Mammary epithelial cell (primary cell): ENCODE measurements at places on chromosomes 6 and 20.

DNA sequence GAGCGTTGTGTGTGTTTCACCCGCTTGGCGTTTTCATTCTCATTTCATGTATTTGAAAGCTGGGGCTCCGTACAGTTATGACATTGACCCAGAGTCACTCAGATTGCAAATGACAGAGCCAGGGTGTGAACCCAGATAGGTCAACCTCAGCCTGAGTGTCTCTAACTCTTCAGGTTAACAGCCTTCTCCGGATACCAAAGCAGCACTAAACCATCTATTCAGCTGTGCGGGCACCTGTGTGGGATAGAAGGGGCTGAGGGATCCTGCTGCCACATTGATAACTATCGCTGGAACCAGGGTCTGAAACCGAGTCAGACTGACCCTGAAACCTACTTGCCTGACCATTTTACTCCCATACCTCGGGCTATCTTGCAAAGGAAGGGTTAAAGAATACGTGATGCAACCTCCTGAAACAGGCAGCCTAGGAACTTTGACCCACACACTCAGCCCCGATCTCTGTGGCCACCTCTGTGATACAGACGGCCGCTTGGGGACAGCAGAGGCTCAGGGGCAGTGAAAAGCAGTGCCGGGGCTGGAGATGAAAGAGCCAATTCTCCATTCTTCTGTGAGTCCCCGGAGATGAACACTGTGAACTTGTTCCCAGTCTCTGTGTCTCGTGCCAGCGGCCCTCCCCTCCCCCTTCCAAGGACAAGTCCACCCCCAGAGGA lies 233.5 kb upstream of the QKI start:
- DNase-seq: peak; percentile 2

GRCh38 chr20:63708301-63709148 lies 686 bp downstream of the ZGPAT start:
- peak; percentile 37 for DNase-seq

DNA sequence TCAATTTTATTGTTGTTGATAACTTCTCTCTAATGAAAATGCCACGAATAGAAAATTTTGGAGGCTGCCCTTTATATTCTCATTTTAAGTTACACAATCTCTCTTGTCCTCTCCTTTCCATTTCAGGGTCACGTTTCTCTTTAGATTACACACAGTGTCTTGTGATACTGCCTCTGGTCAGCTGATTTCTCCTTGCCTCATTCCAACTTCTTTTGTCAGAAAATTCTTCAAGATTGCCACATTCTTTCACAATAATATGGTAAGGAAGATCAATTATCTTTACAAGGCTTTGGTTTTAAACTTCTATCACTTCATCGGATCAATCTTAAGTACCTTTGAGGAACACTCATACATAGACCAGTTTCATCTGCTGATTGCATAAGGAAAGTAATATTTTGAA lies 370.3 kb downstream of the RFPL4B start:
- DNase-seq: no peak

DNA sequence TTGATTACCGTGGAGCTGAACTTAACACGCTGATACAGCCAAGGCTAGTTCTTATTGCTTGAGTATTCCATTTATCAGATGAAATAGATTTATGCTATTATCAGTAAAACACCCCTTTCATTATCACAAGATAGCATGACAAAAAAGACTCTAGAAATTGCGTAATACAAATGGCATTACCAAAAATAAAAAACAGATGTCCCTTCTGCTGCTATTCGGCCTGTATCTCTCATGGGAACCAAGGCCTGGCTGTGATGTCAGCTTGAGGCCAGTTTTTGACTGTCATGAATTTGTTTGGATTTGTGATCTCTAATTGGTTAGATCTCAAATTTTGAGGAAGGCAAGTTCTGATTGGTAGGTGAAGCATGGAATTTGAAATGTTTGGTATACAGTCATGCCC lies 25.2 kb downstream of the MEI4 start:
- no peak for DNase-seq

DNA sequence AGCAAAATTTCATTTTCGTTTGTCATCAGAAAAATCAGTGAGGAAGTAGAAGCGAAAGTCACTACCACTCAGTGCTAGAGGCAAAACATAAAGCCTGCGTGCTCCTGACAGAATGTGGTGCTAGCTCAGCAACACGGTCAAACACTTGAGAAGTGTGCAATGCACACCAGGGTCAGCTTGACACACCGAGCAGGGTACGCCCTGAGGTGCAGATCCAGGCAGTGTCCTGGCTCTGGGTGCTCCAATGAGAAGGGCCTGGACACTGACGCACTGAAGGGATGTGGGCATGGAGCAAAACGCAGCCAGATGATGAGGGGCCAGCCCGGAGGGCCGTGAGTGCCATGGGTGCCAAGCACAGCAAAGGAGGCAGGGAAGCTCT lies 5.9 kb downstream of the RNASET2 start:
- DNase-seq: no peak

DNA sequence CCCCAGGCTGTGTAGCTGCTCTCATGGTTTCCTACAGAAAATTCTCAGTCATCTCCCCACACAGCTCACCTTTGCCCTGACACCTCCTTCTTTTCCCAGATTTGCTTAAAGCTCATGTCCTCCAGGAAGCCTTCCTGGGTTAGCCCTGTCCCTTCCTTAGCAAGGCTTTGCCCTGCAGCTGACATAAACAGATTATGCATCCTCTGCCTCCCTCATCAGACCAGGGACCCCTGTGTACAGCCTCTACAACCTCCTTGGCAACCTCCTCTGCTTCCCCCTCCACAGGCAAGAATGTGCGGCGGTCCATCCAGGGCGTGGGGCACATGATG lies 39.8 kb downstream of the UQCC2 start:
- no peak for DNase-seq

- peak; percentile 83 for DNase-seq
Measured at GRCh38 chr20:53940907-53941545, 129.4 kb downstream of the BCAS1 start.

DNA sequence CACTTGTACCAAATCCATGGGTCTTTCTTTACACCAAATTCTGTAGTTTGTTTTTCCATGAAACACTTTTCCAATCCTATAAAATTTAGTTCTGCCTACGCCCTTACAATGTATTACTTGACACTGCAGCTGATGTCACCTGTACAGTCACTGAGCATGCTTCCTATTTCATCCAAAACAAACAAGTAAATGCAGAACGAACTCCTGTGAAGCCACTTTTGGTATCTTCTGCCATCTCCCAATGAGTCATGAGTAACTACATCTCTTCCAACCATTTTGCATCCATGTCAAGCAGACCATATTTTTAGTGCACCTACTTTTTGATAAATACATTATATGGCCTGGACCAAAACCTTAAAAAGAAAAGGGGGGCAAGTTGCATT lies 42.4 kb downstream of the HDDC2 start:
- DNase-seq: no peak

- no peak for DNase-seq
Measured at GRCh38 chr6:24848461-24848860, 49.7 kb upstream of the ARMH2 start.

GRCh38 chr20:33488201-33488600 lies 1.7 kb upstream of the CBFA2T2 start:
- no peak for DNase-seq

GRCh38 chr20:32028647-32029372 lies 18.6 kb downstream of the CCM2L start:
- DNase-seq: no peak

GRCh38 chr6:99605074-99605734 lies 1.4 kb upstream of the PRDM13 start:
- DNase-seq: no peak

DNA sequence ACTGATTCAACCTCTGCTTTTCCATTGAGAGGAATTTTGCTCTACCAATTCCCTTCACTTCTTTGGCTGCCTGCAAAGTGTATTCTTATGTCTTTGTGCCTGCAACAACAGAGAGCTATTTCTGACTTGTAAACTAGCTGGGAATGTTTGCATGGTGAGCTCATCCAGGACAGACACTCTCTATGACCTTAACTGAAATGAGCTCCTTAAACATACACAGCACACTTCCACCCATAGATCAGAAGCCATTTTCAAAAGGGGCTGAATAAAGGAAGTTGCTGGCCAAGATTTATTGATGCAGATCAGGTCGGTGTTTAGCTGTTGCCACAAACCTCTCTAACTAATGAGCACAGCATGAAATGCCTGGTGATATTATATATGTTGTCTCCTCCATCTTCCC lies 377.7 kb downstream of the BTBD9 start:
- DNase-seq: peak; percentile 67

- DNase-seq: no peak
Measured at GRCh38 chr6:20479060-20479459, 55.2 kb upstream of the CDKAL1 start.

- no peak for DNase-seq
Measured at GRCh38 chr20:50014570-50015562, 32.1 kb downstream of the SNAI1 start.

DNA sequence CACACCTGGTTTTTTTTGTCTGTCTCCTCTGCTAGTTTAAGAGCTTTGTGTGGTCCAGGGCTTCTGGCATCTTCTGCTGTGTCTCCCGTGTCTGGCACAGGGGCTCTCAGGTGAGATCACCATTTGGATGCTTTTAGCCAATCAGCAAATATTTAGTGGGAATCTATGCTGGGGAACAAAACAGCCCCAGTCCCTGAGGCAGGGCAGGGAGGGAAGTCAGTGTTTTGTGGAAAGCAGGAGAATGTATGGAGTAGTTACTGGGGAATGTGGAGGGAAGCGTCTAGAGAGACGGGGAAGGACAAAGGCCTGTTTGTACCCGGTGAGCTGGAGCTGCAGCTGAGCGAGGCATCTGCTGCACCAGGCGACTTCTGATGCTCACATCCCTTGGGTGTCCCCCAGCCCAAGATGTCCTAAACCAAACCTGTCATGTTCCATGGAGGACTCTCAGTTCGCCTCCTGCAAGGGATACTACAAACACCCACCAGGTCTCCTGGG lies 49.3 kb upstream of the NNAT start:
- no peak for DNase-seq

DNA sequence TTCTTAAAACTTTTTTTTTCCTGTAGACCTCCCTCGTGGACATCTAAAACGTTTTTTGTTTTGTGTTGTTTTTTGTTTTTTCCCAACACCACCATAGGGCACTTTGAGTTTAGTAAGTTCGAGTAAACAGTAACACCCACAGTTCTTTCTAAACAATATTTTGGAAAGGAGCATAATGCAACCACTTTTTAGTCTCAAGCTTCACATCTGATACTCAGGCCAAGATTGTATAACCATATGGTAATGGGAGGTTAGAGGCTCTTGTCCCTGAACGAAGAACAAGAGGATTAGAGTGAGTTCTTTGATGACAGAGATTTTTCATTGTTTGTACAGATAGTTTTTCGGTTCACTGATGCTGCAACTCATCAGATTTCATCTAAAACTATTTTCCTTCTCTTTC lies 144.6 kb downstream of the MTHFD1L start:
- DNase-seq: no peak

DNA sequence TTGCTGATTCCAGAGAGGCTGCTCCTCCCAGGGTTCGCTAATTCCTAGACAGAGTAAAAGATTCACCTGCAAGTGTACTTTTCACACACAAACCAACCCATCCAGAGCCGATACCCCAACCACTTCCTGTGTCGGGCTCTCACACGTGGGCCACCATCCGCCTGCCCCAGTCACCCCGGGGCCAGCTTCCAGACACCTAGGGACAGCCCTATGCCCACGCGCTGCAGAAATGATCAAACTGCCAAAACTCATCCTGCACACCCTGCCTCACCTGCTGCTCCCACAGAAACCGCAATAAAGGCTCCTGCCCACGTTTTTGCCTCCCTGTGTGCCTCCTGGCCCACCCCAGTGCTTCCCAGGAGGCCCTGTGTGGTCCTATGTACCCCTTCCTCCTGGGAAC lies 59.5 kb downstream of the PSMG4 start:
- no peak for DNase-seq

- DNase-seq: no peak
Measured at GRCh38 chr6:78390066-78390465, 477.3 kb upstream of the IRAK1BP1 start.

- DNase-seq: no peak
Measured at GRCh38 chr6:5468586-5468985, 207.3 kb downstream of the FARS2 start.

GRCh38 chr6:110284855-110285254 lies 73.3 kb downstream of the METTL24 start:
- DNase-seq: no peak

GRCh38 chr6:139500977-139501376 lies 126.5 kb upstream of the CITED2 start:
- peak; percentile 16 for DNase-seq

GRCh38 chr6:15443119-15443830 lies 197.4 kb downstream of the JARID2 start:
- DNase-seq: peak; percentile 70

GRCh38 chr20:24768713-24769601 lies 180.1 kb upstream of the CST7 start:
- DNase-seq: no peak

GRCh38 chr6:7229376-7230326 lies 83.3 kb downstream of the SSR1 start:
- DNase-seq: no peak

DNA sequence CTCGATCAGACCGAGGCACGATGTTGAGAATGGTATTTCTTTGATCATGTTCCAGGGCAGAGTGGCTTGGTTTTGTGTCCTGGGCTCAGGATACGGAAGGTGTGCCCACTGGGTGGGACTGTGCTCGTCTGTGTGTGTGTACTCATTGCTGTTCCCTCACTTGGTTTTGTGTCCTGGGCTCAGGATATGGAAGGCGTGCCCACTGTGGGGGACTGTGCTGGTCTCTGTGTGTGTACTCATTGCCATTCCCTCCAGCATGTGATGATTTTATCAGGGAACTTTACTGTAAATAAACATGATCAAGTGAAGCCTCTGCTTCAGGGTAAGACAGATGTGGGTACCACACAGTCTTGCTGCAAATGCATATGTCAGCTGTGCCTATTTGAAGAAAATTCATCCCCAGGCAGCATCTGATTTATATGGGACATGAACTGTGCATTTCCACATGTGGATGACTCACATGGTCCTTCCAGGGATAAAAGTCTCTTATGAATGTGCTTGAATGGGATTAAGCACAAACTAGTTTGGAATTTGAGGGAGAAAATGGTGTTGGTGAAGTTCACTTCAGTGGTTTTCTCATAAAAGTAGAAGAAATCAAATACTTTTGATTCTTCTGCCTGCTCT lies 274.3 kb downstream of the QKI start:
- no peak for DNase-seq

DNA sequence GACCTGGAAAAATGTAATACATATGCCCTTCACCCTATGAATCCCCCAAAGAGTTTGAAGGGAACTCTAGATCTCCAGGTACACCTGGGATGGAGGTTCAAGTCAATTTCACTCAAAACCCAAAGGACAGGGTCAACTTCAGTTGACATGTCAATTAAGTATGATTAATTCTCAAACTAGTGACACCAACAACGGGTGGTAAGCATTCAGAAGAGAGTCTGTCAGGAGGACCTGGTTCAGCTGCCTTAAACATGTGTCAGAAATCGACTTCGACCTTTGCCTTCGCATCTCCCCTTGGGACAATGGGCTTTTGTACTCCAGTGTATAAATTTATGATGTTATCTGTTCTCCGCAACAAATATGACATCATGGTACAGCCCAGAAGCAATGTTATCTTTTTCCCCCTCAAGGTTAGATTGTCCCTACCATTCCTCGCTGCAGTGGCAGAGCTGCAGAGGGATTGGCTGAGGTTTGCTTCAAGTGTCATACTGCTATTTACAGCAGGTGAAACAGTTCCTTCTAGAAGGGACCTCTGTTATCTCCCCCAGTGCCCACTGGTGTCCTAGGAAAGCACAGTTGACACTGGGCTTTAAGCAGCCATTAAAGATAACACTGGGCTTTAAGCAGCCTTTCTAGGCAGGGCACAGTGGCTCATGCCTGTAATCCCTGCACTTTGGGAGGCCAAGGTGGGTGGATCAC lies 94.7 kb upstream of the SNX9 start:
- DNase-seq: no peak
